ENCODE measurements at places on chromosomes 1 and 21. TPM values are rescaled to one million over a fixed set of nuclear protein-coding genes. Genes with fewer than 3 reads are reported as not detected.

Gene CRYAA
- total RNA-seq = not detected

Gene WLS
- total RNA-seq = not detected

Gene MCOLN2
- 15.7 TPM for total RNA-seq

Gene OR6N1
- not detected for total RNA-seq

Gene SLC16A4
- total RNA-seq = 0.27 TPM

Gene FTCD
- 0.52 TPM for total RNA-seq

Gene FGR
- total RNA-seq = 0.56 TPM

Gene IVL
- total RNA-seq = not detected

Gene MYOG
- total RNA-seq = not detected

Gene DYNLT5
- total RNA-seq = not detected

Gene RNU1-2
- total RNA-seq = 820 TPM

Gene PTTG1IP
- total RNA-seq = 60.7 TPM

Gene TESK2
- total RNA-seq = 3.7 TPM

Gene TNFAIP8L2
- 16.1 TPM for total RNA-seq

Gene SPOCD1
- not detected for total RNA-seq

Gene VPS26C
- total RNA-seq = 70.9 TPM

Gene HSPA6
- total RNA-seq = 0.36 TPM

Gene UBE2U
- total RNA-seq = not detected

Gene PRKCZ
- 15.4 TPM for total RNA-seq

Gene E2F2
- total RNA-seq = 23.7 TPM

Gene OR2T2
- not detected for total RNA-seq

Gene C1QB
- total RNA-seq = not detected

Gene PADI2
- total RNA-seq = not detected

Gene OR14K1
- not detected for total RNA-seq

Gene UFC1
- 81.2 TPM for total RNA-seq

Gene LCE3D
- not detected for total RNA-seq

Gene COL24A1
- total RNA-seq = not detected

Gene HCRTR1
- total RNA-seq = not detected

Gene MEX3A
- 0.83 TPM for total RNA-seq

Gene SH3BGR
- total RNA-seq = 4.5 TPM

Gene TSPAN1
- not detected for total RNA-seq

Gene HAO2
- not detected for total RNA-seq

Gene RNU1-1
- total RNA-seq = 820 TPM

Gene TDRD5
- not detected for total RNA-seq
